ENCODE measurements at places on chromosomes 16 and 17. TPM values are rescaled to one million over a fixed set of nuclear protein-coding genes. Genes with fewer than 3 reads are reported as not detected.
A peak's percentile ranks its signal among the peaks of the same experiment; 100 is the strongest.

- no peak for DNase-seq
Measured at GRCh38 chr16:70745536-70746025, 55.4 kb downstream of the VAC14 start.

GRCh38 chr16:69941251-69942098 lies 9.7 kb upstream of the CLEC18A start:
- DNase-seq: no peak

- no peak for DNase-seq
Measured at GRCh38 chr16:25317732-25318316, 60.2 kb upstream of the ZKSCAN2 start.

DNA sequence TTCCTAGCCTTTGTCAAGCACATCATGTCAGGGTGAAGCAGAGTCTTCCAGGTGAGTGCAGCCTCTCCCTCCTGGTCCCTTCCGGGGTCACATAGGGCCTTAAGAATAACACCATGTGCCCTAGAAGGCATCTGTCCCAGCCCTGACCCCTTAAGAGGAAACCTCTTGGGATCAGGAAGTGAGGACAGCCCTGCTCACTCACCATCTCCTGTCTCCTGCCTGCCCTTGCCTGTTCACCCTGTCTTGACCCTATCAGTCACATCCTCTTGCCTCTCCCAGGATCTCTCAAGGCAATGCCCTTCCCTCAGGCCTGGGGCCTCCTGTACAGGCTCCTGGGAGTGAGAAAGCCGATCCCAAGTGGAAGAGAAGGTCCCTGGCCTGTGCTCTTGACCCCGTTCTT lies 13.9 kb downstream of the MYL4 start:
- DNase-seq: no peak

GRCh38 chr17:4949321-4950074 lies 1.2 kb upstream of the PFN1 start:
- DNase-seq: peak; percentile 65

DNA sequence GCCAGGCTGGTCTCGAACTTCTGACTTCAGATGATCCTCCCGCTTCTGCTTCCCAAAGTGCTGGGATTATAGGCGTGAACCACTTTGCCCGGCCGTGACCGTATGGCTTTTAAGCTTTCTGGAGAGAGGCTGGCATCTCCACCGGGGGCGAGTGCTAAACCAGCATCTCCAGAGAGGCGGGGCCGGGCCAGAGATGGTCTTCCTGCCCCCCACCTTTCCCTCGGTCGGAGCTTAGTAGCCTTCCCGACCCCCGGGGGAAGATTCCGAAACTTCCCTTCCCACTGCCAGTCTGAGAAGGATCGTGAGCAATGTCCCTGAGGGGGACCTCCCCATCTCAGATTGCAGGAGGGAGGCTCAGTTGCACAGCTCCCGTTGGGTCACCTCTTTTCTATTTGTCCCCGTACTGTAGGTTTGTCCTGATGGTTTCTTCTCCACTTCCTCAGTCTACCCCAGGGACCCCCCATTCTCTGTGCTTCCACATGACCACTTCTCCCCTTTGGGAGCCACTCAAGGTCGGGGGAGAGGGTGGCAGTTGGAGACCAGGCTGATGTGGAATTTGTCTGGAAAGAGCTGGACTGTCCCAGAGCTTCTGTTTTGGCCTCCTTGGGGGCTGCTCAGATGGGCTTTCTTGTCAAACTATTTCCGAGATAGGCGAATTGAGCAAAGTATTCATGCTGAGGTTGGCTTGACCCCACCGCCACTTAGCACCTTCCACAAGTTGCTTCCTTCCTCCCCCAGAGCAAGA lies 18.2 kb downstream of the IGF2BP1 start:
- no peak for DNase-seq

- no peak for DNase-seq
Measured at GRCh38 chr17:68197997-68198930, 49.6 kb upstream of the AMZ2 start.

GRCh38 chr17:7915179-7915610 lies 894 bp downstream of the RNF227 start:
- no peak for DNase-seq

- no peak for DNase-seq
Measured at GRCh38 chr17:19347323-19348080, 15.0 kb downstream of the B9D1 start.

DNA sequence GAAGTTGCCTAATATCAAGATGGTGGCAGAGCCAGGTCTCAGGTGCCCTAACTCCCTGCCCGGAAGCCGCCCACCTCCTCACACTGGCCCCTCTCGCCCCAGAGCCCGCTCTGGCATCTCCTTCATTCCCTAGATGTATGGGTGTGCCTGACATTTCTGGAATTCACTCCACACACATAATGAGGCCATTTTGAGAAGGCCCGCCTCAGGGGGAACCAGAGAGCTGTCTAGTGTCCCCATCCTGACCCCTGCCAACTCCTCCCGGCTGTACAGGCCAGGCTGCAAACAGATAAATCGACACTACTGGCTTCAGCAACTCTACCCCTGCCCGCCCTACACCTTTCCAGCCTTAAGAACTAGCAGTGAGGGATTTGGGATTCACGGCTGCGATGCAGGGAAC lies 7.7 kb downstream of the WNT3 start:
- DNase-seq: no peak

- no peak for DNase-seq
Measured at GRCh38 chr16:25512041-25512440, 179.7 kb upstream of the HS3ST4 start.

DNA sequence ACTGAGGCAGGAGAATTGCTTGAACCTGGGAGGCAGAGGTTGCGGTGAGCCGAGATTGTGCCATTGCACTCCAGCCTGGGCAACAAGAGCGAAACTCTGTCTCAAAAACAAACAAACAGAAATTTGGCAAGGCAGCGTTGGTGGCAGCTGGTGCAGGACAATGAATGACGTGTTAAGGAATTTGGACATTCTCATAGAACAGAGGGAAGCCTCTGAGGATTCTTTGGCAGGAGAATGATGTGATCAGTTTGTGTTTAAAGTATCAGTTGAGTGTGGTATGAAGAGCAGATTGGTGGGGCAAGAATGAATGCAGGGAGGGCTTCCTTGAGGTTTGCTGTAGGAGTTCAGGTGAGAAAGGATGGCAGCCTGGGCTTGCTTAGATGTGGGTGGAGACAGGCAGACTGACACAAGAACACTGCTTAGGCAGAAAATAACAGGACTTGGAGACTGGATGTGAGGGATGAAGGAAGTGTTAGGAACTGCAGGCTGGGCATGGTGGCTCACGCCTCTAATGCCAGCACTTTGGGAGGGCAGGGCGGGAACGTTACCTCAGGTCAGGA lies 4.8 kb downstream of the CYB5D2 start:
- no peak for DNase-seq

GRCh38 chr17:47414612-47415011 lies 90.9 kb downstream of the EFCAB13 start:
- no peak for DNase-seq

- no peak for DNase-seq
Measured at GRCh38 chr16:62363501-62363900, 327.3 kb upstream of the CDH8 start.

GRCh38 chr16:26102369-26102768 lies 410.6 kb downstream of the HS3ST4 start:
- no peak for DNase-seq

- no peak for DNase-seq
Measured at GRCh38 chr17:57451191-57451590, 194.9 kb downstream of the MSI2 start.

DNA sequence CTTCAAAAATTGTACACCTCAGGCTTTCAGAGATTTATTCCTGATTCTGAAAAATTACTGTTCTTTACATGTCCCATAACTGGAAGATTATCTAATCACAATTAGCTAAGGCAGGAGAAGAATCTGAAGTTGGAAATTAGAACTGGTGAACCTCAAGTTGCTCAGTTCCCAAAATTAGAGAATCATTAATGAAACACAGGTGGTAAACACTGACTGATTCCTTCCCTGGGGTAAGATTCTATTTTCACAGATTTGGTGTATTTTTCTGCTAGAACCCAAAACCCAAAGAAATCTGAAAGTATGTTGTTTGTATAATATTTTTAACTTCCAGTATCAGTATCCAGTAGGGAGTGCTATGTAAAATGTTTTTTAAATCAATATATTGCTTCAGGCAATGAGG lies 25.7 kb downstream of the PHKB start:
- DNase-seq: no peak

GRCh38 chr17:7588553-7589203 lies 1.2 kb downstream of the SOX15 start:
- DNase-seq: no peak

- DNase-seq: no peak
Measured at GRCh38 chr16:72473631-72474030, 301.7 kb upstream of the PMFBP1 start.

DNA sequence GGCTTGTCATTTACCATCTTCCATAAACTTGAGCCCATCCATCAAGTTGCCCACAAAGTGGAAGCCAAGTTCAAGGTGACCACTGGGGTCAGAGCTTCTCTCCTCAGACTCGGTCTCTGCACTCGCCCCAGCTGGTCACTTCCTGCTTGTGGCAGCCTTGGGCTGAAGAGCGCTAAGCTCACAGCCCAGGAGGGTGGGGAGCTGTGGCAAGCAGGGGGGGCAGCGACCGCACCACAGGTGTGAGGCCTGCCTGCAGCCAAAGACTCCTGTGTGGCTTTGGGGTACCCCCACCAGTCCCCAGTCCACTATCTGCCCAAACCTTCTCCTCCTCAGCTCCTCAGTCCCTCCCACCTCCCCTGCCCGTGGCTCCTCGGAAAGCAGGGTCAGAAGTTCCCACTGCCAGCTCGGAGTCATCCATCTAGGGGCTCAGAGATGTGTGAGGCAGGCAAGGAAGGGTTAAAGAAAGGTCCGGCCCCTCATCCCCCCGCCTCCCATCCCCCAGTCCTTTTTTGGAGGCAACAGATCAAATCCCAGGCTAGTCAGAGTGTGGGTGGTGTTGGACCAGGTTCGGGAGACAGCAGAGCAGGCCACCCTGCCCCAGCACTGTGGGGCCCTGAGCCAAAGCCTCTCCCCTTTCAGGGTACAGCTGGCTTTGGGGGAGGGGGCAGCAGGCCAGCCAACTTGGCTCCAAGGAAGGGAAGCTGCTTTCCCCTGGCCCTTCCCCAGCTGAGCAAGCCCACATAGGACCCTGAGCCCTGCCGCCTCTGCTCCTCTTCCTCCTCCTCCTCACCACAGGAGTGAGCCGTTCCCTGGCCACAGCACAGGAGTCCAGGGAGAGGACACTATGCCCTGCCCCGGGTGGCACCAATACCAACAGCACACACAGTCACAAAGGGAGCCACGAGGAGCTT lies 3.2 kb downstream of the CSF3 start:
- no peak for DNase-seq

GRCh38 chr17:14581186-14581830 lies 280.4 kb downstream of the HS3ST3B1 start:
- DNase-seq: no peak

DNA sequence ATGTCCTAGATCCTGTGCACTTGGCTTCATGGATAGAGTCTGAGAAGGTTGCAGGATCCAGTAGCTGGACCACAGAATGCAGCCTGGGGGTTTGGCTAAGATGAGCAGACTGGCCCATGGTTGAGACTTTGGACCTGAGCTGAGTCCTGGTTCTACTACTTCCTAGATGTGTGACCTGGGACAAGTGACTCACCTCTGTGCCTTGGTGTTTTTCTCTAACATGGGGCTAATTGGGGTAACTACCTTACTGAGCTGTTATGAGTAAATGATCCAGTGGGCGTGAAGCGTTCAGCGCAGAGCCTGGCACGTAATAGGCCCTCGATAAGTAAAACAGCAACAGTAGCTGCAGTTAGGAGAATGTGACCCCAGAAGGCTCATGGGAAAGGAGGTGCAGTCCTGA lies 38.8 kb downstream of the SNX20 start:
- no peak for DNase-seq

CDH13 gene
- total RNA-seq: 1.1 TPM

TP53TG3D gene
- not detected for total RNA-seq

NTN3 gene
- total RNA-seq: 4.8 TPM

PRAC1 gene
- total RNA-seq: not detected

ZNF287 gene
- 16.6 TPM for total RNA-seq

PPP1R9B gene
- 67.1 TPM for total RNA-seq

MT3 gene
- total RNA-seq: not detected

TM4SF5 gene
- total RNA-seq: not detected

MAPK8IP3 gene
- total RNA-seq: 111 TPM

TOM1L2 gene
- 15.9 TPM for total RNA-seq

CSH1 gene
- total RNA-seq: not detected

KRTAP3-2 gene
- not detected for total RNA-seq

All from neural crest cell (in vitro differentiated cells).